CD4-positive, alpha-beta T cell treated with Interleukin-10 for 1 hour (primary cell): ENCODE measurements at places on chromosomes 11 and 22.

DNA sequence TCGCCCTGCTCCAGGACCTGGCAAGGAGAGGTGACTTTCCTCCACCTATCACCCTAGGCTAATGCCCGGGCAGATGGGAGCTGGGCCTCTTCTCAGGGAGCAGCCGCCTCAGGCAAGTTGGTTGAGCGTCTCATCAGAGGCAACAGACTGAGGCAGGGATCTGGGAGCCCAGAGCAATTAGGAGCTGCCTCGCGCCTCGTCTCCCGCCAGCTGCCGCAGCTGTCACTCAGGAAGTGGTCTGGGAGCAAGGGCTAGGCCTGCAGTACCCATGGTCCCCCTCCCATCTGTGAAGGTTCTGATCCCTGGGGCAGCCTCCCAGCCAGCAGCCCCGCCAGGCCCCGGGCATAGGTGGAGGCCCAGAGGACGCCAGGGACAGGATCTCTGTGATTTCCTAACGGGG, 4.6 kb upstream of the CABP7 start:
- no peak for DNase-seq

- no peak for DNase-seq
Observed at GRCh38 chr11:93498641-93499040, 44.5 kb downstream of the SMCO4 start.

- DNase-seq: no peak
Observed at GRCh38 chr11:22725079-22725478, 58.7 kb downstream of the GAS2 start.

- DNase-seq: no peak
Observed at GRCh38 chr11:95536047-95536690, 253.4 kb downstream of the FAM76B start.

- no peak for DNase-seq
Observed at GRCh38 chr11:114775875-114776621, 97.7 kb downstream of the NXPE2 start.

GRCh38 chr22:39410264-39410663, 10.7 kb downstream of the TAB1 start:
- no peak for DNase-seq

- DNase-seq: no peak
Observed at GRCh38 chr22:49068861-49069500, 758.7 kb downstream of the BRD1 start.

- no peak for DNase-seq
Observed at GRCh38 chr22:22401381-22401780, 107.2 kb downstream of the ZNF280B start.
